ENCODE measurements at places on chromosomes 11 and 22. TPM values are rescaled to one million over a fixed set of nuclear protein-coding genes. Genes with fewer than 3 reads are reported as not detected.
A peak's percentile ranks its signal among the peaks of the same experiment; 100 is the strongest.

GRCh38 chr11:110112457-110112856 lies 19.3 kb downstream of the ZC3H12C start:
- H3K27me3 ChIP-seq = no peaks in the 10 kb centered on the region
- peaks cover 3% of the 10 kb centered on the region for H3K36me3 ChIP-seq
- H3K4me1 ChIP-seq = no peaks in the 10 kb centered on the region
- peak overlapping the region; percentile 63 for H3K27ac ChIP-seq
- DNase-seq = no peak

DNA sequence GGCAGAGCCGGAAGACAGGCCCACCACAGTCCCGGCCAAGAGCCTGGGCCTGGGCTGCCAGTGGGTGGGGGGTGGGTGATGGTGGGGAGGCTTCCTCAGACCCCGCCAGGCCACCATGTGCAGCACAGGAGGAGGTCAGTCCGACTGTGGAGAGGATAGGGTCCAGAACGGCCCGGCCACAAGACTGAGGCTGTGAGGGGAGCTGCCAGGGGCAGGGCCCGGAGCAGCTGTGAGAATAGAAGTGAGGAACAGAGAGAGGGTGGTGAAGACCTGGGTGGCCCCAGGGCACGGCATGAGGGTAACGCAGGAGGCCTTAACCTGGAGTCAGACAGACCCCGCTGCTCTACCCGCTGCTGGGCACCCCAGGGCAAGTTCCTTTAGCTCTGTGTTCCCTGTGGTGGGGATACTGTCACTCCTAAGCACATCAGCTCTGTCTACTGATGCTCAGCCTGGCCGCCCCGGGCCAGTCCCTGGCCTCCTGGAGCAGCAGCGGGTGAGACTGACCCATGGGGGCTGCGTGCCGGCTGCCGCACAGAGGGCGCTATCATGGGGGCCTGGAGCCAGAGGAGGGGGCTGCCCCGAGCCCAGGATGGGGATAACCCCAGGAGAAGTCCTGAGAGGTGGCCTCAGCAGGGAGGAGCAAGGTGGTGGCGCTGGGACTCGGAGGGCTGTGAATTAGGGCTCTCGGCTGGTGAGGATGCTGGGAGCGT lies 1.7 kb downstream of the FERMT3 start:
- peak overlapping the region; percentile 50 for H3K27ac ChIP-seq
- H3K27me3 ChIP-seq = no peaks in the 10 kb centered on the region
- no peak for DNase-seq
- peaks cover 10% of the 10 kb centered on the region for H3K36me3 ChIP-seq
- peak overlapping the region; percentile 66 for H3K4me3 ChIP-seq
- peaks cover 9% of the 10 kb centered on the region for H3K4me1 ChIP-seq

- DNase-seq = no peak
- peak overlapping the region; percentile 35 for H3K27ac ChIP-seq
- H3K4me1 ChIP-seq = peaks cover 35% of the 10 kb centered on the region
- H3K36me3 ChIP-seq = no peaks in the 10 kb centered on the region
- H3K27me3 ChIP-seq = peaks cover 36% of the 10 kb centered on the region
Observed at GRCh38 chr11:61021661-61022212, 50.3 kb downstream of the CD6 start.

The DNAJB13 gene
- 0.35 TPM for total RNA-seq

The SCN4B gene
- total RNA-seq = 2.0 TPM

DNA sequence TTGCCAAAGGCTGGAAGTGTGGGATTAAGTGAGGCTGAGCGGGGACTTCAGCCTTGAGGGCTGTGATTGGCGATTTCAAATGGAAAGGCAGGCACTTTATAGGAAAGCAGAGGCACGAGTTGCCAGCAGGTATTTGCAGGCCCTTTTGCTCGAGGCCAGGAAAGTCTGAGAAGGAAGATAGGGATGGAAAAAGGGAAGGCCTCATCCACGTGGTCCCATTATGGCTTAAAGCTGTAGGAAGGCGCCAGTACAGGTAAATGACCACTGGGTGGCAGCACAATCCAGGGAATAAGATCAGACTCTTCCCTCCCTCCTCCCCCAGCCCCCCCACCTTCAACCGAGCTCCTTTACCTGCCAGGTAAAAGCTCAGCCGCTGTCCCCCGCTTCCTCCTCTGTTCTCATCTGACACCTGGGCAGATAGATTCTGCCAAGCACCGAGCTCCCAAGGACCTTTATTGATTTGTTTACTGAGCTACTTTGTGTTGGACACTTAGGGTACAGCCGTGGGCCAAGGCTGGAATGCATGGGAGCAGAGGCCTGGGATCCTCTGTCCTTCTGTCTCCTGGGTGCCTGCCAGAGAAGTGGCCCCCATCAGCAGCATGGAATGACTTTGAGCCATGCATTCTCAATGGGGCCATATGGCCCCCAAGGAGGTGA lies 7.5 kb downstream of the P2RX3 start:
- H3K27me3 ChIP-seq = no peaks in the 10 kb centered on the region
- peak; percentile 66 for DNase-seq
- H3K36me3 ChIP-seq = no peaks in the 10 kb centered on the region
- peaks cover 21% of the 10 kb centered on the region for H3K4me1 ChIP-seq
- H3K4me3 ChIP-seq = no peak overlapping the region

DNA sequence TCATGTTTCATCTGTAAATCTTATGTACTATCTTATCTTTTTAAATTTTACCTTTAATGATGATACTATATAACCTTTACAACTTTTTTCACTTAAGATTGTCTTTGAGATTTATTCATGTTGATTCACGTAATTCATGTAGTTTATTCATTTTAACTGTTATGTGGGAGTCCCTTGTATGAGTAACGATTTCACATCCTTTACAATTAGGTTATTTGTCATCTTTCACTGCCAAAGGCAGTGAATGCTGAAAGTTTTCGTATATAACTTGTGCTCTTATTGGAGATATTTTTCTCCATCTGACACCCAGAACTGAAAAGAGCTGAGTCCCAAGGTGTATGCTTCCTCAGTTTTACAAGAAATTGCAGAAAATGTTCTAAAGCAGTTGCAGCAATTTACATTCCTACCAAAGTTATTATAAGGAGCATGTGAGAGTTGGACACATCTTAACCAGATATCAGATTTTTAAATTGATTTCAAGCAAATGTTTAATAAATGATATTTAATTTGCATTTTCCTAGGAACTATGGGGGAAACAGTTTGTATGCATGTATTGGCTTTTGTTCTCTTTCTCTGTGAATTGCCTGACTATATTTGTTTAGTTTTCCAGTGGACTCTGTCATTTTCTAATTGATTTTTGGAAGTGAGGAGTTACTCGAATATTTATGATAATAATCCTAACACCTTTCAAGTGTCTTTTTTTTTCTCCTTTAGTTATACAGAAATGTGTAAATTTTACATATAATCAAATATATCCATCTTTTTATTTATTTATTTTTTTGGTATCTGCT lies 6.4 kb downstream of the ARL14EP start:
- peaks cover 4% of the 10 kb centered on the region for H3K36me3 ChIP-seq
- peaks cover 22% of the 10 kb centered on the region for H3K4me1 ChIP-seq
- no peak for DNase-seq
- no peak overlapping the region for H3K27ac ChIP-seq
- H3K27me3 ChIP-seq = no peaks in the 10 kb centered on the region
- H3K4me3 ChIP-seq = no peak overlapping the region

- no peak overlapping the region for H3K4me3 ChIP-seq
- no peaks in the 10 kb centered on the region for H3K36me3 ChIP-seq
- H3K4me1 ChIP-seq = no peaks in the 10 kb centered on the region
Observed at GRCh38 chr22:24485608-24486007, 9.5 kb upstream of the UPB1 start.

DNA sequence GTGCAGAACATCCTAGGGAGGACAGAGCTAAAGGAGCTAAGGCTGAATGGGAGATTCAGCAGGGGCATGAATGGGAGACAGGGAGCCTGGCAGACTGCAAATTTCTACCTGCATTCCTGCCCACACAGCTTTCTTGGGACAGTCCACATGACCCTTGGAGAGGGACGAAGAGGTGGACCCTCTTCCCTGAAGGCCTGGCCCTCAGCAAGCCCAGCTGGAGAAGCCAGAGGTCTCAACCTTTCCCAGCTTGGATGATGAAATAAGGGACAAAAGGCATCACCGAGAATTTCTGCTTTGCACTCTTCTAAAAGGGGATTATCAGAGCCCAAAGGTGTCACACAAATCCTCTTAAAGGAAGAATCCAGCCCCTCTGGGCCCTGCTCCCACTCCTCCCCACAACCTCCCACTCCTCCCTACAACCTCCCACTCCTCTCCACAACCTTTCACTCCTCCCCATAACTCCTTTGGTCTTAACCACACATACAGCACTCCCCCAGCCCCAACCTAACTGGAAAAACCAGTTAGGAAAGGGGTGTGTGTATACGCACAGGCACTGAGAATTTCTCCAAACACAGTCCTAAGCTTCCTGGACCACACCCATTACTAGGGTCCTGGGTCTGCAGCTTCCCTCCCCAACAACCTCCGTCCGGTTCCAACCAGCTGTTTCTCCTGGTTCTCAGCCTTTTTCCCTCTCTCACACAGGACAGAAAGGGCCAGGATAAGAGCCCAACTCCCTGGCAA lies 38.4 kb downstream of the RPL27A start:
- H3K36me3 ChIP-seq = peaks cover 10% of the 10 kb centered on the region
- peak overlapping the region; percentile 90 for H3K27ac ChIP-seq
- no peak for DNase-seq

DNA sequence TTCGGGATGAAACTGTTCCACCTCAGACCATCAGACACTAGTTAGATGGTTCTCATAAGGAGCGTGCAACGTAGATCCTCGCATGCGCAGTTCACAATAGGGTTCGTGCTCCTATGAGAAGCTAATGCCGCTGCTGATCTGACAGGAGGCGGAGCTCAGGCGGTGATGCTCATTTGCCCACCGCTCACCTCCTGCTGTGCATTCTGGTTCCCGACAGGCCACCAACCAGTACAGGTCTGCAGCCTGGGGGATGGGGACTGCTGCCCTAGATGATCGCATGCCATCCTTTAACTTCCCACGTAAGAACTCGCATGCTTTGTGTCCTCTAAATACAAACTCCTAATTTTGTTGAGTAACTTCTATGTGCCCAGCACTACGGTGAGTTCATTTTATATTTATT lies 62.6 kb downstream of the EFCAB6 start:
- H3K27me3 ChIP-seq = peaks cover 10% of the 10 kb centered on the region
- H3K4me1 ChIP-seq = no peaks in the 10 kb centered on the region
- DNase-seq = no peak
- no peak overlapping the region for H3K4me3 ChIP-seq
- no peaks in the 10 kb centered on the region for H3K36me3 ChIP-seq

The PGR gene
- not detected for total RNA-seq

The ARHGAP1 gene
- total RNA-seq = 32.2 TPM

DNA sequence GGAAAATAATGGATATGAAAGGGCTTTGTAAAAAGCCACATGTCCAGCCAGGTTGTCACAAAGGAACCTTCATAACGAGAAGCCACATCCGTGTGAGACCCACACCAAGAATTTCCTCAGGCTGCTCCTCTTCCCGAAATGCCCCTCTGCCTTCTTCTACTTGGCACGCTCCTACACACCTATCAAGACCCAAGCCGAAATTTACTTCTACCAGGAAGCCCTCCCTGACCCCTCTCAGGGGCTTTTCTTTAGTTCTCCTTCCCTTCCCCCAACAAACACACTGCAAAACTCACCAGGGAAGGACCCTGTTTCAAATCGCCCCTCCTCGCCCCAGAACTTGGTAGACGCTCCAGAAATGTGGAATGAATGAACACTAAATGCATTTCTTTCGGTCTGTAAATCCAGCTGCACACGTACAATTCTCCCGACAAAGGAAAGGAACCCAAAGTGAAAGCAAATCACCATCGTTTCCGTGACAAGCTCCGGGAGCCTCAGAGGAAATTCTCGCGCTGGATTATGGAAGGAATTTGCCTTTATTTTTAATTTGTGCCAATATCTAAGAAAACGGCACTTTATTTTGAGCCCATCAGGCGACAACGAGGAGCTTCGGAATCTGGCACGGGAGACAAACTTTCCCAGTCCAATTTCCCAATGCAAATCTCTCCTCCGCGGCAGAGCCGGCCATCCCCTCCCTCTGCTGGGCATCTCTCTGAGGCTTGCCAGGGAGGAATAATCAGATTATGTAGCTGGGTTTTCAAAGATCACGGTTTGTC lies 13.2 kb upstream of the SHISAL1 start:
- peaks cover 46% of the 10 kb centered on the region for H3K27me3 ChIP-seq
- H3K4me3 ChIP-seq = peak overlapping the region; percentile 27
- H3K4me1 ChIP-seq = peaks cover 36% of the 10 kb centered on the region
- no peaks in the 10 kb centered on the region for H3K36me3 ChIP-seq
- H3K27ac ChIP-seq = no peak overlapping the region
- no peak for DNase-seq

The OR10A2 gene
- total RNA-seq = not detected

- H3K36me3 ChIP-seq = no peaks in the 10 kb centered on the region
- H3K4me3 ChIP-seq = no peak overlapping the region
- H3K27me3 ChIP-seq = no peaks in the 10 kb centered on the region
- no peak for DNase-seq
- H3K27ac ChIP-seq = no peak overlapping the region
- peaks cover 7% of the 10 kb centered on the region for H3K4me1 ChIP-seq
Observed at GRCh38 chr11:114880442-114880841, 202.1 kb downstream of the NXPE2 start.

All from neural crest cell (in vitro differentiated cells).